ENCODE measurements at places on chromosomes 2 and 18. TPM values are rescaled to one million over a fixed set of nuclear protein-coding genes. Genes with fewer than 3 reads are reported as not detected.

DNA sequence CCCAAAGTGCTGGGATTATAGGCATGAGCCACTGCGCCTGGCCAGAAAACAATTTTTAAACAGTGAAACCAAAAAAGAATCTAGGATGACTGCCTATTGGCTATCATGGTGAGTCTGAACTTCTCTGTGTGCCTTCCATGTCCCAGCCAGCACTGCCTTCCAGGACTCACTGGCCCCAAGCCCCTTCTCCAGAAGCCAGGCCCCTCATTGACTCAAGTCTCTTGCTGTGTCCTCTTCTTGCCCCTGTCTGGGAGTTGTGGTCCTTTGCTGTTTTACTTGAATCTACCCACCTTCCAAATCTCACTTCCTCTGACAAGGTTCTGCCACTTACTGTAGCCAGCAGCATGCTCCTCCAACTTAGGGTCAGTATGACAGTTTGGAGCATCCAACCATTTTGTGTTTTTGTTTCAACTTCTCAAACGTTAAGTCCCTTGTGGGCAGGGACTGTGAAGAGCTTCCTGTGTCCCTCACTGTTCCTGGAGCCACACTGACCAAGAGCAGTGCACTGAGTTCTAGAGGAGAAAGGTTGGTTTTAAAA lies 41.7 kb downstream of the ST3GAL5 start:
- no peak for DNase-seq

The G6PC2 gene
- total RNA-seq = not detected

- no peak for DNase-seq
These were observed 296.2 kb upstream of the SKOR2 start for GRCh38 chr18:47547539-47548202.

GRCh38 chr18:37578886-37579513 lies 13.4 kb upstream of the CELF4 start:
- DNase-seq = no peak

GRCh38 chr2:25567406-25567805 lies 106.0 kb downstream of the DTNB start:
- no peak for DNase-seq

GRCh38 chr2:207617011-207617671 lies 8.1 kb downstream of the METTL21A start:
- no peak for DNase-seq

DNA sequence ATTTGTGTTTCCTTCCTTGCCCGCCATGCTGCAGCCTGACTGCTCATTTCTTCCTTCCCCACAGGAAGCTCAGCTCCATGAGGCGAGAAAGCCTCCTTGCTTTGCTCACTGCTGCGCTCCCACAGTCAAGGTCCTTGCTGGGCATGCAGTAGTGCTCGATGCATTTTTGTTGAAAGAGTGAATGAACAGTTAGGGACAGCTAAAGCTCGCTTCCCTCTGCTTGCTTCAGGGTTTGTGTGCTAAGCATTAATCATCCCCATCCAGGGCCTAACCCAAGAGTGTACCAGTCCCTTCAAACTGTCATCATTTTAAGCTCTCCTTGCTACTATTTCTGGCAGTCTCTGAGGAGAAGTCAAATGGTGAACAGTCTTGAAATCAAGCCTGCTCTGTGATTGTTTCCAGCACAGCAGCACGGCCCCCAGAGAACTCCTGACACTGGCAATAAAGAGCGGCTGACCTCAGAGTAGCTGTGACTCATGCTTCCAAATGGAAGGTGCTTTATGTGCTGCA lies 171.7 kb upstream of the SOX11 start:
- DNase-seq = no peak

DNA sequence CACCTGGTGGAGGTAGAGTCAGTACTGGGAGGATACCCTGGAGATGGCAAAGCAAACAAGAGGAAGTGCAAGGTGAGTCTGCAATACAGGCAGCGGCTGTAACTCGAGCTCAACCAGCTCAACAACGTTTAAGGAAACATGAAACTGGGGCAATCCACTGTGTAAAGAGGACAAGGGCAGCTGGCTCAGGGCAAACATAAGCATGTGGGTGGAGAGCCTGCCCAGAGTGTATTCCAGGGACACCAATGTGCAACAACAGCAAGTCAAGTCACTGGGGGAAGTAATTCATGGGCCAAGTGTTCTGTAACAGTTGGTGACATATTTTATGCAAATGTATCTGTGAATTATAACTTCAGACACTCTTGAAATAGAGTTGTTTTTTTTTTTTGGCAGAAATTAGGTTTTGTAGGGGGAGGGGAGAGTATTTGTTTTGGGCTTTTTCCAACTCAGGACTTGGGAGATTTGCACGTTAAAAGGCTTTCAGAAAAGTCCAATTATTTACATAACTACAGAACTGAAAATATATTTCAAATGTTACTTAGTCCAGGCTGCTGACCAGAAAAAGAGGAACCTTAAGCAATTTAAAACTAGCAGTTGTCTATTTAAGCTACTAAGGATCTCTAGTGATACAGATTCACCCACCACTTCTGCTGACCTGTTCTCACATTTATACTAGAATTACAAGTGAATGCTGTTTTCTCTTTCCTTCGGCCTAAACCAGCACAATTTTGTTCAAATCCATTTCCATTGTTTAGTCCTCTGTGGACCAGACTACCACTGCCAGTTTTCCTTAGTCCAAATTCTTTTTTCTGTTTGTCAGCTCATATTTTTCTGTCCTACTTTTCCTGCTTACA lies 18.6 kb downstream of the NRXN1 start:
- DNase-seq = no peak

The ZC3H8 gene
- total RNA-seq = 23.6 TPM

The ZBTB14 gene
- 26.2 TPM for total RNA-seq
